ENCODE measurements at places on chromosomes 16 and 17.

GRCh38 chr16:48526958-48527331, 83.0 kb downstream of the N4BP1 start:
- no peak for DNase-seq

GRCh38 chr17:37059493-37059892, 110.7 kb downstream of the AATF start:
- no peak for DNase-seq

GRCh38 chr16:11291091-11291703, 10.1 kb upstream of the PRM1 start:
- no peak for DNase-seq

DNA sequence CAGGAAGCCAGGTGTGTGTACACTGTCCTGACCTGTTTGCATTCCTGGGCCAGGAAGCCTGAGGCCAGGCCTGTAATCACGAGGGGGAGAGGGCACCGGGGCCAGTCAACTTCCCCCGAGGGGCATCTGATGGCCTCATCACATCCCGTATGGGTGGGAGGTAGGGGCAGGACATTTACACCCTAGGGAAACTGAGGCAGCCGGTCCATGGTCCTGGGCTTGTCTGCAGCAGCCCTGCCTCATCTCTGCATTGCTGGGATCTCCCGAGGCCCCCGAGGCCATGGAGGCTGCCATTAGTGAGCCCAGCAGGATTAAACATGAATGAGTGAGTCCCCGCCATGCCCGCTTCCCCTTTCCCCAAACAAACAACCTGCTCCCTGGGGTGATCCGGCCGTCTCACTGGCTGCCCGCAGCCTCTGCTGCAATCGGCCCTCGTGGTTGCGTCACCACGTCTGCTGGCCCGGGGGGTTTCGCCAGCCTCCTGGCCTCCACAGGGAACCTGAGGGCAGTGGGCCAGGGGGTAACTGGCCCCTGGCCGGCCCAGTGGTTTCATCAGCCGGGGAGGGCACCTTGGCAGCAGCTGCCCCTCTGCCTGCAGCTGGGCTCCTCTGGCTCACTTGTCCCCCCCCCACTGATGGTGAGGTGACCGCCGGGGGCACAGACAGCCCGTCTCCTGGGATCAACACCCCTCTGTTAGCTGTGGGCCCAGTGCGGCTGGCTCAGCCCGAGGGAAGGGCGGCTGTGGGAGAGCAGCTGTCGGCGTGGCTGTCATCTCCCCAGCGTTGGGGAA, 88.3 kb upstream of the GSE1 start:
- DNase-seq, result no peak
